Activated naive CD4-positive, alpha-beta T cell treated with anti-CD3 and anti-CD28 coated beads for 36 hours (primary cell): ENCODE measurements at places on chromosomes 11 and 22. TPM values are rescaled to one million over a fixed set of nuclear protein-coding genes. Genes with fewer than 3 reads are reported as not detected.

GRCh38 chr11:104161751-104162450, 2.0 kb downstream of the PDGFD start:
- no peak for DNase-seq

DNA sequence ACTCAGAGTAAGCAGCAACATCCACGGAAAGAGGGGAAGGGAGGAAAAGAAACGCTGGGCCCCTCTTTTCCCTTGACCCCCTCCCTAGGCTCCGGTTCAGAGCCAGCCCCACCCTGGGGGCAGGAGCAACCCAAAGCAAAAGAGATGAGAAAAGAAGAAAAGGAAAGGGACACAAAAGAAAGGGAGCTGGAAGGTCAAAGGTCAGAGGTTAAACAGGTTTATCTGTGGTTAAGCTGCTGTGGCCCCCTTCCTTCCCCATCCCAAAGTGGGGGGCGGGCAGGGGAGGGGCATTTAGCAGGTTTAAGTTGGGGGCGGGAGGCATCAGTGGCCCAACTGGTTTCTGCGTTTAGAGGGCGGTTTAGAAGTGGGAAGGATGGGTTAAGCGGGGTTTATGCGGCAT, 35.6 kb downstream of the SLC22A12 start:
- DNase-seq = no peak

DNA sequence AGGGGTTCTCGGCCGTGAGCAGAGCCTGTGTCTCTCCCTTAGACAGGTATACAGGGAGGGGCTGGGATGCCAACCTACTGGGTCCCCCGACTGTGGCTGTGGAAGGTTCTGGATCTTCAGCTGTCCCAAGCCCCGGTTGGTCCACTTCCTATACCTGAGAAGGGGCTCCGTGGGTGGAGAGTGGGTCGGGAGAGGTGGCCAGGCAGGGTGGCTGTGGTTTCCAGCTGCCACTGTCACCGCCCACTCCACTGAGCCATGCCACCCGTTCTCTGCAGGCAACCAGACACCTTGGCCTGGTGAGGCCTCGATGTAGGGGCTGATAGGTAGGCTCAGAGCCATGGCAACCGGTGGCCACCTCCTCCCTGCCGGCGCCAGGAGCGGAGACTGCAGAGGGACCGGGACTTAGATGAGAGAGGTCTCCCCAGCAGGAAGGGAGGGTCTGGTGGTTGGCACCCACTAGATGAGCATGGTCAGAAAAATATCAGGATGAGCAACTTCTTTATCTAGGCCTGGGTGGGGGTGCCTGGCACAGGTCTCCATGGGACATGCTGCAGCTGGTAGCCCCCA, 53.8 kb downstream of the TRIOBP start:
- no peak for DNase-seq

DNA sequence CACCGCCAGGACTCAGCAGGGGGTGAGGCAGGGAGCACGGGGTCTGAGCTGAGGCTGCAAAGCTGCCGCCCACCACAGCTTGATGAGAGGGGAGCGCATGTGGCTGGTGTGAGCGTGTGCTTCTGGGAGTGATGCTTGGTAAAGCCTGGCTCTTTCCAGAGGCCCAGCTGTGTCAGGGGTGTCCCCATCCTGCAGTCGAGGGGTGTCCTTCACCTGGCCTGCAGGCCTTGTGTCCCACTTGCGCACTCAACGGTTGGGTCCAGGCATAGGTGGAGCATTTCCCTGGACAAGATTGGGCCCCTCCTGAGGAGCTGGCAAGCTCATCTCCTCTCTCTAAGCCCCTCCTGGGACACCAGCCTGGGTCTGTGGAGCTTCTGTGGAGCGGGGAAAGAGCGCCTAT, 273.9 kb downstream of the TBC1D22A start:
- no peak for DNase-seq

DNA sequence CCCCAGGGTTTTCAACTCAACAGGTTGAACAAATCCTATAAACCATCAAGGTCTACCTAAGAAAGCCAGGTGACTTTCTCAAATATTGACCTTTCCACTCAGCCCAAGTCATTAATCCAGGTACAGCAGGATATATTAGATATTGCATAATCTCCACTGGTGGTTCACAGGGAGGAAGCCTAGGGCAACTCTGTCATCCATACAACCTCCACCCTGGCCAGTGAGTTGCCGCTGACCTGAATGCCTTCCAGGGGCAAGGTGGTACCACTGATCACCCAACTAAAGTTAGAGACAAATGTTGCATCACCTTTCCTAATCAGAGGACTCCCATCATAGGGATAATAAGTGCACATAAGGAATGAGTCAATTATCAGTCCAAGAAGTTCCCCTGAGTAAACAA, 22.9 kb downstream of the GUCD1 start:
- DNase-seq = no peak

Gene MIF
- 1,512 TPM for total RNA-seq
